Stimulated activated naive B cell treated with anti-CD40 and anti-IgM and Interleukin-4, amounts not matched to agents 10 μg/mL and 1 μg/mL and 100 μg/mL, for 72 hours (primary cell): ENCODE measurements at places on chromosomes 6 and 20.

DNA sequence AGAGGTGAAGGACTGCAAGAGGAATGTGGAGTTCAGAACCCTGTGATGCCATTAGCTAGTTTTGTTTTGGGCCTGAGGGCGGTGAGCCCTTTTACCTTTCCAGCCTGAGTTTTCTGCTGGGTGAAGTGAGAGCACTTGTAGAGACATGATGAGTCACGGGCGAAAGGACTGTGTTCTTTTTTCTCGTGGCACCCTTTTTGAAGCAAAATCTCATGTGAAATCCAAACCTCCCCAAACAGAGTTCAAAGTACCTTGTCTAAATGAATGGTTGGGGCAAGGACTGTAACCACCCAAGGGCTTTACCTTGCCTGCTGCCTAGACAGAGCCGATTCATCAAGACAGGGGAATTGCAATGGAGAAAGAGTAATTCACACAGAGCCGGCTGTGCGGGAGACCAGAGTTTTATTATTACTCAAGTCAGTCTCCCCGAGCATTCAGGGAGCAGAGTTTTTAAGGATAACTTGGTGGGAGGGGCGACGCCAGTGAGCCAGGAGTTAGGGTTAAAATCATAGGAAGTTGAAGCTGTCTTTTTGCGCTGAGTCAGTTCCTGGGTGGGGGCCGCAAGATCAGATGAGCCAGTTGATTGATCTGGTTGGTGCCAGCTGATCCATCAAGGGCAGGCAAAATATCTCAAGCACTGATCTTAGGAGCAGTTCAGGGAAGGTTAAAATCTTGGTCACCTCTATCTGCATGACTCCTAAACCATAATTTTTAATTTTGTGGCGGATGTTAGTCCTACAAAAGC, 25.8 kb downstream of the SAMD5 start:
- no peak for DNase-seq

- no peak for DNase-seq
These were observed 15.1 kb upstream of the ZNF217 start for GRCh38 chr20:53608456-53609452.

DNA sequence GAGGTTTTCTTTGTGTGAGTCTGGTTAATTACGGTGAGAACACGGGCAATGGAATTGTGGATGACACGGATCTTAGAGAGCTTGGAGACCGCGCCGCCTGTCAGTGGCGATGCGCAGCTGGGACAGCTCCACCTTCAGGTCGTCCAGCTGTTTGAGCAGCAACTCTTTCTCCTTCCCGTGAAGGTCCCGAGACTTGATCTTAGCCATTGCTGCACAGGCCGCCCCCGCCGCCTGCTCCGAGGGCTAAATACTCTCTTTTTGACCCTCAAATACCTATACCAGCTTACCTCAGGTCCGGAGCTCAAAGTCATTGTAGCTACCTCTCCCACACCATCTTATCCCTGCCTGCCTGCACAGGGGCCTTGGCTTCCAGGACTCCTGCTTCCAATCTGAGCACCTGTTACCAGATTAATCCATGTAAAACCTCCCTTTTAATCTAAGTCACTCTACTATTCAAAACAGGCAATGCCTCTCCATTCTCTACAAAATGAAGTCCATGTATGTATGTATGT, 100.2 kb downstream of the PREP start:
- no peak for DNase-seq

- DNase-seq = no peak
These were observed 55.0 kb downstream of the BCKDHB start for GRCh38 chr6:80161434-80161833.

GRCh38 chr20:63500151-63500901, 1.4 kb upstream of the EEF1A2 start:
- no peak for DNase-seq

GRCh38 chr6:30974490-30975252, 8.8 kb upstream of the MUC21 start:
- no peak for DNase-seq

DNA sequence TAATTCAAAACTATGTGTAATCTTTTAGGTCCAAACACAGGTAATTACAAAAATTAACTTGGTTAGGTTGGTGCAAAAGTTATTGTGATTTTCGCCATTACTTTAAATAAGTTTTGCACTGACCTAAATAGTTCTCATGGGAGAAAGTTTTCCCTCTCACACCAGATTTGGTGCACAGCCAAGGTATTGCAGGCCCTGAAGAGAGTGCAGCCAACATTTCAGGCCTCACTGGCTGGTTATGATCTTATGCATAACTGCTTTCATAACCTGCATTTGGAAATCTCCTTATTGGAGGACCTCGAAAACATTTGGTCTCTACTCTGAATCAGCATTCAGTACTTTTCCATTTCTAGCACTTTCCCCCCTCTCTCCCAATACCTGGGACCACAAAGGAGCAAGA, 993.1 kb upstream of the MANEA start:
- no peak for DNase-seq

GRCh38 chr6:302760-303159, 10.5 kb downstream of the DUSP22 start:
- no peak for DNase-seq

DNA sequence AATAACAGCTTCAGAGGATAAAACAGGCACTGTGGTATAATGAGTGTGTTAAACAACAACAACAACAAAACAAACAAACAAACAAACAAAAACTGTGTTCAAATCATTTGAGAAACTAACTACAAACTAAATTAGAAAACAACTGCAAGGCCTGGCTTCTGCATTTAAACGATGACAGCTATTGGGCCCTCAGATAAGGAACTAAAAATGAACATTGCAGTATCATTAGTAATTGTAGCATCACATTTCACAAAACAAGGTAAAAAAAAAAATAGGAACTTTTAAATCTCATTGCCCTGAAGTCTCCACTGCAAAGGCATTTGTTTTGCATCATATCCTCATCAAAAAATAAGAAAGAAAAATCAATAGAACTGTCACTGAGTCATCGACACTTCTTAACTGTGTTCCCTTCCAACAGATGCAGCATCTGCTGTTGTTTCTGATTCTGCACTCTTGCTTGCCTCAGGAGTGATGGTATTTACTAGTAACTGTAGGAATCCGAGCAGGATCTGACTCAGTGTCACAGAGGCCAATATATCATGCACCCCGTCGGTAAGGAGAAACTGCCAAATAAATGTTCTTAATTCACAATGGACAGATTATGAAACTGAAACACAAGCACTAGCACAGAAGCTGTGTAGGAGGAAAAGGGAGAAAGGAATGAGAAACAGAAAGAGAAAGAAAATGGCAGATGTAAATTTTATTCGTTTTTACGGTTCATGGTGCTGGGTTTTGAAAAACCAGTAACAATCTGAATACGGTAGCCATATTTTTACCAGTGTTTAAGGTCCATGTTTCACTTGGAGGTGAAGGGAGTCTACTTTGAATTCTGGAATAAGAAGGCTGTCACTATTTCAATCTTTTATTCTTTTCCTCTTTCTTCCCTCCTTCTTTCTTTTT, 365.7 kb upstream of the EPHA7 start:
- DNase-seq = no peak

DNA sequence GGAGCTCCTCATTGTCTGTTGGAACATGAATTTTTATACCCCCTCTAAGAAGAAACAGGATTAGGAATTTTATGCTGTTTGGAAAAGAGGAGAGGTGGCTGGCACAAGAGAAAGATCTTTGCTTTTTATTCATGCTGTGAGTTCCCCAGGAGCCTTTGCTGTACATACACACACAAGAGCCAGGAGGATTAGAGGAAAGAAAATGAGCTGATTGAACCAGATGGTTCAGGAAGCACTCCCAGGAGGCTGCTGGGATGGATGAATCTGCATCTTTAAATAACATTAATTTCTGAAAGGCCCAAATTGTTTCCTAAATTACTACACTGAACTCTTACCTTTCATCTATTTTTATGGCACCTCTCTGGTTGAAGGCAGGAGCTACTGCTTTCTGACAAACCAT, 20.1 kb upstream of the TCP11 start:
- DNase-seq = no peak

DNA sequence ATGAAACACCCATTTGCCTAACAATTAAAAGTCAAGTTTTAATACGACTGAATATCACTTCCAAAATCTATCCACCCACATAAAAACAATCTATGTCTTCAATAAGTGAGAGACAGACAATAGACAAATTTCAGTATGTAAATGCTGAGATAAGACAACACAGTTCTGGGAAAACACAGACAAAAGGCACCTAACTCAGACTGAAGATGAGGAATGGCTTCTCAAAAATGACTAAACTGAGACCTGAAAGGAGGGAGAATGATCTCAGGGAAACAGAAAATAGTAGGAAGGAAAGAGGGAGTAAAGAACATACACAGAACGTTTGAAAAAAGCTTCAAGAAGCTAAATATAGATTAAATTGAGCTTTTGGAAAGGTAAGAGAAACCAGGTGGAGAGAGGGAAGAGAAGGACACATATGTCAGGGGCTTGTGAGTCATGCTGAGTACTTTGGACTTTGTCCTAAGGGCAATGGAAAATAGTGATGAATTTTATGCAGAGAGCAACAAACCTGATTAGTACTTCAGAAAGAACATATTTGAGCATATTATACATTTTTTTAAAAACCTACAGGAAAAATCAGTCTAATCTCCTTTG, 16.1 kb downstream of the LMBRD1 start:
- no peak for DNase-seq

DNA sequence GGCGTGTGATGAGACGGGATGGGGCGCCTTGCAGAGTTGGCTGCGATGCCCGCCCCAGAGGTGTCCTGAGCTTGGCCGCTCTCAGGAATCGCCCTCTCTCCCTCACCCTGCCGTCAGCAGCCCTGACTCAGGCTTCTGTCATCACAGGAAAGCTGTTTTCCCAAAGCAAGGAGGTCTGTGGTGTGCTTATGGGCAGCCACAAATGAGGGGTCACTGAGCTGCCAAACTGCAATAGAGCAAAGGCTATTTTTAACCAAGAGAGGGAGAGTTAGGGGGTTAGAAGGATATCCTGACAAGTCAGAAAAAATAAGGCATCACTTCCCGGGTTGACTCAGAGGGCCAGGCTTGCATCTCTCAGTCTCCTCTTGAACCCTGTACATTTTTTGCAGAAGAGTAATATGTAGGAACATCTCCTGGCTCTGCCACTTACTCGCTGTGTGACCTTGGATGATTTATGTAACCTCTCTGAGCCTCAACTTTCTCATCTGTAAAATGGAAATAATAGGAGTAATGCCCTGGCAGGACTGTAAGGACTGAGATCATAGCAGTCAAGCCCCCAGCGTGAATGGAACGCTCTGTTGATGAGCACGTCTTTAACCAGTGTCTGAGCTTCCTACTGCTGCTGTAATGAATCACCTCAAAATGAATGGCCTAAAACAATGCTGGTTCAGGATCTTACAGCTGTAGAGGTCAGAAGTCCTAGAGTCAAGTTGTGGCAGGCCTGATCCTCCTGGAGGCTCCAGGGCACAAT, 181.9 kb downstream of the NFATC2 start:
- no peak for DNase-seq

- no peak for DNase-seq
These were observed at the start of gene BPIFB1 for GRCh38 chr20:33282991-33283555. BPIFB1 (plus strand) TSS chr20:33283214; CDS start chr20:33286074, 2,860 bp downstream.

DNA sequence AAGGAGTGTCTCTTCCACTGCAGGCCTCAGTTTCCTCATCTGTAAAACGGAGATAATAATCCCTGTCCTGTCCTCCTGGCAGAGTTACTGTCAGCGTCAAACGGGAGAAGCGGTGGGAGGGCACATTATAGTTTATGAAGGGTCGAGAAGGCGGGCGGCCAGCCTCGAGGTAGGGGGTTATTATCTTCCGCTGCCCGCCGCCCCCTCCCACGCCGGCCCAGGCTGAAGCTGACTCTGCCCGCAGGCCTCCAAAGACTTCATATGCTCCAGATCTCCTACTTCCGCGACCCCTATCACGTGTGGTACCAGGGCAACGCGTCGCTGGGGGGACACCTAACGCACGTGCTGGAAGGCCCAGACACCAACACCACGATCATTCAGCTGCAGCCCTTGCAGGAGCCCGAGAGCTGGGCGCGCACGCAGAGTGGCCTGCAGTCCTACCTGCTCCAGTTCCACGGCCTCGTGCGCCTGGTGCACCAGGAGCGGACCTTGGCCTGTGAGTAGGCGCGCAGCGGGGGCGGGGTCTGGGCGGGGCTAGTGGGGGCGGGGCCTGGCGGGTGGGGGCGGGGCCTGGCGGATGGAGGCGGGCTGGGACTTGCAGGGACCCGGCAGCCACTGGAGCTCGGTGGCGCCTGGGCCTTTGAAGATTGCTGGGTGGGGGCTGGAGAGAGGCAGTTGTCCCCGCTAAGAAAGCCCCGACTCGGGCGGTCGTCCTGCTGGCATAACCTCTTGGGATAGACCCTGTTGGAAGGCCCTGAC, 2.8 kb downstream of the PROCR start:
- DNase-seq = no peak

DNA sequence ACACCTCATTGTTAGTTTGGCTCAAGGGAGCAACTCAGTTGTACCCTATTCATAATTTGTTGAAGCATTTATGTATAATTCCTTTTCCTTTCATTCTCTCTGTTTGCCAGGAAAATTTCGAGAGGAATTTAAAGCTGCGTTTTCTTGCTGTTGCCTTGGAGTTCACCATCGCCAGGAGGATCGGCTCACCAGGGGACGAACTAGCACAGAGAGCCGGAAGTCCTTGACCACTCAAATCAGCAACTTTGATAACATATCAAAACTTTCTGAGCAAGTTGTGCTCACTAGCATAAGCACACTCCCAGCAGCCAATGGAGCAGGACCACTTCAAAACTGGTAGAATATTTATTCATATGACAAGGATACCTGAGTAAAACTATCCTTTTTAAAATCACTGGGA, 45.2 kb upstream of the GFRAL start:
- DNase-seq = no peak

DNA sequence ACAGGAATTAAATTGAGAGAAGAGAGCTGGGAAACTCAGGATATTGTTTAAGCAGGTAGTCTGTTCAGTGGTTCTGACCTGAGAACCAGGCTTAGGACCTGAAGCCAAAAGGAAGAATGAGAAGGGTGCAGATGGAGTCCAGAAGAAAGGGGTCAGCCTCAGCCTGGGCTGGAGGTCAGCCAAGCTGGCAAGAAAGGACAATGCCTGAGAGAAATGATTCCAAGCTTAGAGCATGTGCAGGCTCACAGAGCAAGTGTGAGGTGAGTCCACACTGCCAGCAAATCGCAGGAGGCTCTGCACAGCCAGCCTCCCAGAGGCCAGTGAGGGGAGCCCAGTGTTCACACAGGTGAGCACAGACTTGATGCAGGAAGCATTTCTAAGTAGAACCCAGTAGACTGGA, 47.3 kb downstream of the DAAM2 start:
- DNase-seq = no peak

DNA sequence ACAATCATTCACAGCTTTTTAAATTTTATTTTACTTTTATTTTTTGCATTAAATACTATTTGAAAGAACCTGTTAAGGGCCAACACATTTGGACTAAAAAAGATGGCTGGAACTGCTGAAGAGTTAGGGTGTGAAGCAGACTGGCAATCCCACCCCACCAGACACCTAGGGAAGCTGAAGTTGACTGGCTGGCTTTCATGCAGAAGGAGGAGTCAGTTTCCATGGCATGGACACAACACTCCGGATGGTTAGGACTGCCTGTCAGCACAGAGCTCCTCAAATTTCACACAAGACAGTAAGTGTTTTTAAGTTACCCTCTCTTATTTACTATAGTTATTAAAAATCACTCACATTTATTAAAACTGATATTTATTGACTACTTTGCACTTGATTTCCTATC, at the start of gene ANKRD66:
ANKRD66 (plus strand) TSS at position 238 of the 400 bp plus-strand sequence. CDS start 5,016 bp downstream, outside the sequence.
- no peak for DNase-seq

- no peak for DNase-seq
These were observed 27.5 kb downstream of the TGM2 start for GRCh38 chr20:38137441-38138037.
